ENCODE measurements at places on chromosomes 2 and 18.

DNA sequence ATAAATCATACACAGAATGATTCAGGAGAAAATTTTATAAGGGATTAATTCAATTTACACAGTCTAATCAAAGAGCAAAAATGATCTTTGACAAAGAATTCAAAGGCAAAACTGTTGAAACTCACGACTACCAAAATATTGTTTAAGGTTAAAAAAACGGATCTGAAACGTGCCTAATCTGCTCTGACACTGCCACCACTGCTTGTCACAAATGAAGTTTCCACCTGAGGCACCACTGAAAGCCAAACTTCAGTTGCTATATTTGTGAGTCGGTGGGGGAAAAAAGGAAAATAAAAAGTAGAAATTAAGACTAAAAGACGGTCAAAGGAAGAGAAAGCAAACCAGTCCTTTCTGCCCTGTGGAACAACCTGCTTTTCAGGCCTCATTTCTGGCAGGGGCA is 140.6 kb upstream of the DNMT3A start:
- no peak for DNase-seq

DNA sequence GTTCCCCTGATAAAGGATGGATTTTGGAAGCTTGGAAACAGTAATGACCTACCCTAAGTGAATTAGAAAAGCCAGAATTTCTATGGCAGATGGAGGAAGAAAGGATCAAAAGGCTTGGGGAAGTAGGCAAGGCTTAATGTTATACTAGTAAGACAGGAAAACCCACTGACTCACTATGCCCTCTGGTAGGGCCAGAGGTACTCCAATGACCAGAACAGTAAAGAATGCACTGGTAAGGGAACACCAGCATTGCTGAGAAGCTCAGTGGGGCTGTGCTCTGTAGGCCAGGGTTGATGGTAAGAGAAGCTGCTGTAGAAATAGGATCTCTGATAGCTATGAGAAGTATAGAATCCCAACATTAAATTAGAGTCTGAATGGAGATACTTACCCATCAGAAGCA is 126.4 kb downstream of the GFPT1 start:
- no peak for DNase-seq

DNA sequence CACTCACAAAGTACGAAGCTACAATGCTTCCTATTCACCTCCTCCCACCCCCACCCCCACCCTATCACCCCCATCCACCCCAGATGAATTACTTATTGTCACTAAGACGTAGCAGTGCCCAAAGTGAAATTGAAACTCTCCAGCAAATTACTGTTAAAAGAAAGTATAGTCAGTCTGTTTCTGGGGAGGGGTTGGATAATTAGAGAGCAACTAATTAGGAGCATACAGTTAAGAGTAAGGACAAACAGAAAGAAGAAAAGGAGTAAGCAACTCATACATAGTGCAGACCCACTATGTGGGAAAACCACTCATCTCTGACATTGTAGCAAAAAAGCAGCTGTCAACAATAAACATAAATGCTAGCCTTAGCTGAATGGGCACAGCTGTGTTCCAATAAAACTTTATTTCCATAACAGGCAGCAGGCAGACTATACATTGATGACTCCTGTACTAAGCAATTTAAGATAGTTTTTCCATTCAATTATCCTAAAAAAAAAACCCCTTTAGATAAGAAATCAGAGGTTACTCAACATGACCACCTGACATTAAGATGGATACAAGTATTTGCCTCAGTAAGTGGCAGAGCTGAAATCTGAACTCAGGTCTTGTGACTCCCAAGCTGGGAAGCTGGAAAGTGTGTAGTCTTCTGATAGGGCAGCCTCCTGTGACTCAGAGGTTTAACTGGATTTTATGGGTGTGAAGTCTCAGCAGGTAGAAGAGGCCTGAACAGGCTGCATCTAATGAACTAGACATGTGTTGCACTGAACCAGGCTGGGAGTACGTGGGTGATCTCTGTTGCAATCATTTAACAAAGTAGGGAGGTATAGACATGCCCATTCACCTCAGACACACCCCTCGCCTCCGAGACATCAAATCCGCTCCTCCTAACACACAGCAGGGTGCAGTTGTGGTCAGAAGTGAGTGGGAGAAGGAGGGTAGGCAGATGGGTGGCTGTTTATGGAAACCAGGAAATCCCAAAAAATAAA is 171.8 kb upstream of the KLF7 start:
- no peak for DNase-seq

DNA sequence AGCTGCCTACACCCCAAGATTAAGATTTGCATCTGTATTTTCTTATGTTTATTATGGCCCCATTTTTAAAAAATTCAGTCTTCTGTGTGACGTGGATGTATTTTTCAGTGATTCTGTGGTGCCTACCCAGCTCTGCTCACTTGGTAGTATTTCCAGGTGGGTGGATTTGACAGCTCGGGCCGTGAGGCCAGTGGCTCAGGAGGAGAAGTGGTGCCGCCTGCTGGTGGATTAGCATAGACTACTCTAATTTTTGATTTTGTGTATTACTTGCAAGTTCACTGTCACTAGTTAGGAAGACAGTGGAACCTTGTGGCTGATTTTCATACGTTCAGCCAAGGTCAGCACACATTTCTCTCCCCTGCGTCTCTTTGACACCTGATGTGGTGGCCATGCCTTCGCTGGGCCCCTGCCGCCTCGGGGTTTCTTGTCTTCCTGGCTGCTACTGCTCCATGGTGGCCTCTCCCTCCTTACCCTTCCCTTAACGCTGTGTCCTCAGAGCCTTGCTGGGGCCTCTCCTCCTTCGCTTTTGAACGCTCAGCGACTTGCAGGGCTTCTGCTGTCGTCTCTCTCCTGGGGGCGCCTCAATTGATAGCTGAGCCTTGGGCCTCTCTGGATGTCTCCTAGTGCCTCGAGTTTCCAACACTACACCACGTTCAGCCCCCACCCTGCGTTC is 89.4 kb downstream of the DGKD start:
- peak; percentile 83 for DNase-seq

DNA sequence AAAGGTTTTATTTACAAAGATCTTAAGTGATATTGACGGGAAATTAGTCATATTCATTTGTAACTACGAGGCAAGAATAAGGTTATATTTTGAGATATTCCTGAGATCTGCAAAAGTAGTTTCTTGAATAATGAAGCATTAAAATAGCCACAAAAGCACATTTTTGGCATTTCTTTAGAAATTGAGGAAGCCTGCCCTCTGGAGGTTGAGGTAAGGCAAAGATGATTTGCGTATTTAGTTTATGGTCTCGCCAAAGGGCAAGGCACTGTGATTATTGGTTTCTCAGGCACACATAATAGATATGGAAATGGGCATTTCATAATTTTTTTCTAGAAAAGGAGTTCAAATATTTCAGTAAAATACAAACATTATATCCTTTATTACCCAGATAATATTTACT is 143.7 kb upstream of the RPRM start:
- no peak for DNase-seq

GRCh38 chr2:23273786-23274185 is 111.2 kb upstream of the KLHL29 start:
- no peak for DNase-seq

- DNase-seq = no peak
Observed at GRCh38 chr2:72347081-72347480, 199.4 kb upstream of the CYP26B1 start.

- DNase-seq = no peak
Observed at GRCh38 chr2:45156605-45157004, 147.4 kb upstream of the SIX2 start.

DNA sequence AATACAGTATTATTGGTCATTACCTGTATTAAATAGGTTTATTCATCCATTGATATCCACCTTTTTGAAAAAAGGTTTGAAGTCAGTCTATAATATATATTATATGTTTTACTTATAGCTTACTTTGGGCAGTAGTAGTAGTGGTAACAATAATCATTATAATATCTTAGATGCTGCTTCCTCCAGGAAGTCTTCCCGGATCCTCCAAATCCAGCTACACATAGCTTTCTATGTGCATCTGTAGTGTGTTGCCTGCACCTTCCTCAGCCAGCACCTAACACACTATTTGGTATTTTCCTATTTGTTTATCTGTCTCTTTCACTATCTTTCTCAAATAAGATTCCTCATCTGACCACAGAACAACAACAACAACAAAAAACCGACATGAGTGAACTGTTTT is 81.0 kb downstream of the PRKCE start:
- DNase-seq = no peak

GRCh38 chr2:235500110-235500760 is 6.4 kb downstream of the AGAP1 start:
- no peak for DNase-seq

DNA sequence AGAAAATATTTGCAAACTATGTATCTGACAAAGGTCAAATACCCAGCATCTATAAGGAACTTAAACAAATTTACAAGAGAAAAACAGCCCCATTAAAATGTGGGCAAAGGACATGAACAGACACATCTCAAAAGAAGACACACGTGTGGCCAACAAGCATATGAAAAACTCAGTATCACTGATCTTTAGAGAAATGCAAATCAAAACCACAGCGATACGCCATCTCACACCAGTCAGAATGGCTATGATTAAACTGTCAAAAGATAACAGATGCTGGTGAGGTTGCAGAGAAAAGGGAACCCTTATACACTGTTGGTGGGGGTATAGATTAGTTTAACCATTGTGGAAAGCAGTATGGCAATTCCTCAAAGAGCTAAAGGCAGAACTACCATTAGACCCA is 64.3 kb upstream of the RBMS1 start:
- DNase-seq = no peak
